ENCODE measurements at places on chromosomes 2 and 18.

- no peak for DNase-seq
Measured at GRCh38 chr2:158575051-158575635, 118.4 kb downstream of the PKP4 start.

GRCh38 chr2:41414486-41415230, 633.2 kb upstream of the PKDCC start:
- no peak for DNase-seq

DNA sequence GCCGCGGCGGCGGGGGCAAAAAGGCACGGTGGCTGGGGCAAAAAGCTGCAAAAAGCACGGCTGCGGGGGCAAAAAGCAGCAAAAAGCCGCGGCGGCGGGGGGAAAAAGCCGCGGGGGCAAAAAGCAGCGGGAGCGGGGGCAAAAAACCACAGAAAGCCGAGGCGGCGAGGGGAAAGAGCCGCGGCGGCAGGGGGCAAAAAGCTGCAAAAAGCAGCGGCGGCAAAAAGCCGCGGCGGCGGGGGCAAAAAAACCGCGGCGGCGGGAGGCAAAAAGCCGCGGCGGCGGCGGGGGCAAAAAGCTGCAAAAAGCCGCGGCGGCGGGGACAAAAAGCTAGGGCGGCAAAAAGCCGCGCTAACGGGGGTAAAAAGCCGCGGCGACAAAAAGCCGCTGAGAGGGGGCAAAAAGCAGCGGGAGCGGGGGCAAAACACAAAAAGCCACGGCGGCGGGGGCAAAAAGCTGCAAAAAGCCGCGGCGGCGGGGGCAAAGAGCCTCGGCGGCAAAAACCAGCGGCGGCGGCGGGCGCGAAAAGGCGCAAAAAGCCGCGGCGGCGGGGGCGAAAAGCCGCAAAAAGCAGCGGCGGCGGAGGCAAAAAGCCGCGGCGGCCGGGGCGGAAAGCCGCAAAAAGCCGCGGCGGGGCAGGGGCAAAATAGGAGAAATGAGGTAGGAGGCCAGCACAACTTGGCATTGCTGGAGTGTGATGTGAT, 123.4 kb downstream of the ANKRD30BL start:
- DNase-seq = no peak

- DNase-seq = no peak
Measured at GRCh38 chr2:208492069-208492468, 85.5 kb downstream of the PTH2R start.

- no peak for DNase-seq
Measured at GRCh38 chr18:46623541-46623940, 33.5 kb downstream of the LOXHD1 start.

DNA sequence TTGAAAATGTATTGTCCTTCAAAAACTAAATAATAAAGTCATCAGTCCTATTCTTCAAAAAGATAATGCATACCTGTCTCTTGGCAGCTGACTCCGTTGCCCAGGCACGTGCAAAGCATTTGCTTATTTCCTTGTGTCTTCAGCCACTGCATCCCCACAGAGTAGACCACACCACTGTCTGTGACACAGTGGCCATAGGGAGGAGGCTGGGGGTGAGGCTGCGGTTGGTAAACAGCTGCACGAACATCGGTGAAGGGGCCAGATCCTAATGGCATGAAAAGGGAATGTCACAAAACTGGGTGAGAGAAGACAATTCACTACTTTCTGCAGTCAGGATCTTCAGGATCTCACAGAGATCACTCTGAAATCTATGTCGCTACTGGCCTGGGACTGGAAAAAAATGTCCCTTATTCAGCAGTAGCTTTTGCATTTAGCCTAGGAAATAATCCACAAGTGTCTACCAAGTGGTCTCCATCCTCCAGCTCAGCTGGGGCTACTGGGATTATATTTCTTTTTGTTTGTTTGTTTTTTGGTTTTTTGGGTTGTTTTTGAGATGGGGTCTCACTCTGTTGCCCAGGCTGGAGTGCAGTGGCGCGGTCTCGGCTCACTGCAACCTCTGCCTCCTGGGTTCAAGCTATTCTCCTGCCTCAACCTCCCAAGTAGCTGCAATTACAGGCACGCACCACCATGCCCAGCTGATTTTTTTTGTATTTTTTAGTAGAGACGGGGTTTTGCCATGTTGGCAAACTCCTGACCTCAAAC, 10.7 kb downstream of the FN1 start:
- no peak for DNase-seq

DNA sequence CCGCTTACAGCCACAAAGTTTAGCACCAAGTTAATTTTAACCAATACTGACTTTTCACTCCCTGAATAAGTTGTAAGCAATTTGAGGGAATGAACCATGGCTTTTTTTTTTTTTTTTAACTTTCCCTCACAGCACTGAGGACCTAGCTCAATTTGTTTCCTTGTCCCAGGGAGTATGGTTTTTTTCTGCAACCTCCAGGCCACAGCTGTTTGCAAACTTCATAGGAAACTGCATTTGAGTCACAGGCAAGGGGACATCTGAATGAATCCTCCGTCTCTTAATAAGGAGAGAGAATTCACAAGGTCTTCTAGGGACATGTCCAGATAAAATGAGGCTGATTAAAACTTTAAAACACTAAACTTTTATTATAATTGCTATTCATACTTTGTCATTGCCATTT, 181.5 kb downstream of the GFPT1 start:
- DNase-seq = no peak

DNA sequence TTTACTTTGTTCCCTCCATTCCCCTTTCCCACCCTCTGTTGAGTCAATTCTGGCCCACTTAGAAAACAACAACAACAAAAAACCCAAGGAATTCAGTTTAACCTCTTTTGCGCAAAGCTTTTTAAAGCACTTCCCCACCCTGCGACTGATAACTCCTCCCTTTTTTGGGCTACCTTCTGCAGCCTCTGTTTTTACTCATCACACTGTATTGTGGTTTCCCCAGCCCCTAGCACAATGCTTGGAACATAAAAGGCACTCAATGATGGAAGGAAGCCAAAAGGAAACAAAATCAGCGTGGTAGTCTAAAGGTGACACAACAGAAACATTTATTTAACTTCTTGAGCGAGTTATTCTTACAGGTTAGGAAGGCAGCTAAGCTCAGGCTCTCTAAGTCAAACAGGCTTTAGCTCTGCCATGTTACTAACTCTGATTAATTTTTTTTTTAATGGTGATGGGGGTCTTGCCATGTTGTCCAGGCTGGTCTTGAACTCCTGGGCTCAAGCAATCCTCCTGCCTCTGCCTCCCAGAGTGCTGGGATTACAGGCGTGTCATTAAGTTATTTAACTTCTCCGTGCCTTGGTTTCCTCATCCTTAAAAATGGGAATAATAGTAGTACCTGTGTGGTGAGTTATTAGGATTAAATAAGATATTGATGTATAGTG, 1.3 kb downstream of the CEP68 start:
- DNase-seq = no peak

- no peak for DNase-seq
Measured at GRCh38 chr2:168731002-168731401, 71.4 kb upstream of the NOSTRIN start.

- no peak for DNase-seq
Measured at GRCh38 chr18:8609659-8610458, 622 bp downstream of the RAB12 start.

DNA sequence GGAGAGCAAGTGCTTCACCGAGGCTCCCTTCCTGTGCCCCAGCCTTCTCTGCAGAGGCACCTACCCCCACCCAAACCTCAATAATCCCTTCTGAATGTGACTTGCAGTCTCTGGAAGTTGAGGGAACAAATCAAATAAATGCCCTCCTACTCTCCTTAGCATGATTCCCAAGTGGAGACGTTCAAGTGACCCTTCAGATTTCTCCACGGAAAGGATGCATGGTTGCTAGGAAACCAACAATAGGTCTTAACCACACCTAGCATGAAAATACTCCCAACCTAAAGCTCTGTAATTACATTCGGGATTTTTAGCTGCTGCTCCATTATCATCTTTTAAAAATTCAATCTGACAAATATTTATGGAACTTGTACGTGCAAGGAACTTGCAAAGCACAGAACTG, 50.2 kb upstream of the CABLES1 start:
- no peak for DNase-seq

- no peak for DNase-seq
Measured at GRCh38 chr2:229152674-229153073, 118.4 kb downstream of the PID1 start.

DNA sequence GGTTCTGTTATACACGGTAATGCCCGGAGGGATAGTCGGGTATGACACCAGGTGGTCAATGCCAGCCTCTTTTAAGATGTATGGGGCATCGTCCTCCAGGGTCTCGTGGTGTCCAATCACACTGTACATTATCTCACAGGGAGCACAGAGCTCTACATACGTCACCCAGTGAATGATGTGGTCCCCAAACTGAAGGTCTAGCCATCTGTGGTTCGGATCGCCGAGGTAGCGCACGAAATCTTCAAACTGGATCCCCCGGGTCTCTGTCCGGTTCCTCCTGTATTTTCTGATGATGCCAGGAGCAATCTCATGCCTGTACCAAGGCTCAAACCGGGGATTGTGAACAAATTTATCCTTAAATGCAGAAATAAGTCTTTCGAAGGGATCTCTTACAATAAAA, 24.1 kb downstream of the CHST10 start:
- no peak for DNase-seq

DNA sequence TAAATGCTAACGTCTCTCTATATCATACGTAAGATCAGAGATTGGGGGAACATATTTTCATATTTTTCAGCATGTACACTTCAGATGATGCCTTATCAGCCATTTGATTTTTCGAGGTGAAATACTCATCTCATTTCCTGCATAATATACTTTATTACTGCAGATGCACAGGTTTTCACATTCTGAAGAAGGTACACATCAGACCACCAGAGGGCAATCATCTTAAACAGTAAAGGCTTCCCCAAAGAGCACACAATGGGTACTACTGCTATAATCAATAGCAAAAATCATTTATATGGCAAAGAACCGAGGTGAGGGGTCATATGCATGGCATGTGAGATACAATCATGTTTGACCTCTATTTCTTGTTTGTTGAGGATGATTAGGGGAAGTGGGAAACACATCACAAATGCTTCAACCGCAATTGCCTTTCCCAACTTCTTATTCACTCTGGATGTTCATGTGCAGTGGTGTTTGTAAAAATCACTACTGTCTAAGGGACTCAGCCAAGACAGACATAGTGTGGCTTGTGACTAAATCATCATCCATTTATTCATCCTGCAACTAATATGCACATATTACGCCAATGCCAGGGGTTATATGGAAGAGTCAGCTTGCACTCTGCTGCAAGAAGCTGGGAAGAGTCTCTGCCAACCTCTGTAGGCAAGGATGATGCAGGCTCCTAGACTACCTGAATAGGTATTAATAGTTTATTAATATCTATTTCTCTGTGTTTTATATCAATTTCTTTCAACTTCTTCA, 118.7 kb downstream of the EPB41L3 start:
- DNase-seq = no peak

- DNase-seq = no peak
Measured at GRCh38 chr2:160039166-160039903, 23.1 kb downstream of the PLA2R1 start.

GRCh38 chr2:219266886-219267285, 12.3 kb upstream of the DNAJB2 start:
- DNase-seq = no peak

DNA sequence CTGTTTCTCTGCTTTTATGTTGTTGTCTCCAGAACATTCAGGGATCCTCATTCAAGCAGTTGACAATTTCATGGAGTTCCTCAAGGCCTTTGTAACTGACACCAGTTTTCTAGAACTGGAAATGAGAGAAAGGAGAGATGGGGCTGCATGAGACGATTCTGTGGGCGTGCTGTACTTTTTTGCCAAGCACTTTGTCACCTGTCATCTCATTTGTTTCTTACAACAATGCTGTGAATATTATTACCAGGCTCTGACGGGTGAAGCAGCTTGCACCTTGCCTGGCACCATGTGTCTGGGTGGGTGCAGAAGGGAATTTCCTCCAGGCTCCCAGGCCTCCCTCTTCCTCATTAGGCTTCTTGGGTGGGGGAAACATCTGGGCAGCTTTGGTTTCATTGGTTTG, 22.2 kb upstream of the ATOH8 start:
- no peak for DNase-seq

GRCh38 chr2:63048367-63049171, 2.1 kb upstream of the OTX1 start:
- DNase-seq = no peak

DNA sequence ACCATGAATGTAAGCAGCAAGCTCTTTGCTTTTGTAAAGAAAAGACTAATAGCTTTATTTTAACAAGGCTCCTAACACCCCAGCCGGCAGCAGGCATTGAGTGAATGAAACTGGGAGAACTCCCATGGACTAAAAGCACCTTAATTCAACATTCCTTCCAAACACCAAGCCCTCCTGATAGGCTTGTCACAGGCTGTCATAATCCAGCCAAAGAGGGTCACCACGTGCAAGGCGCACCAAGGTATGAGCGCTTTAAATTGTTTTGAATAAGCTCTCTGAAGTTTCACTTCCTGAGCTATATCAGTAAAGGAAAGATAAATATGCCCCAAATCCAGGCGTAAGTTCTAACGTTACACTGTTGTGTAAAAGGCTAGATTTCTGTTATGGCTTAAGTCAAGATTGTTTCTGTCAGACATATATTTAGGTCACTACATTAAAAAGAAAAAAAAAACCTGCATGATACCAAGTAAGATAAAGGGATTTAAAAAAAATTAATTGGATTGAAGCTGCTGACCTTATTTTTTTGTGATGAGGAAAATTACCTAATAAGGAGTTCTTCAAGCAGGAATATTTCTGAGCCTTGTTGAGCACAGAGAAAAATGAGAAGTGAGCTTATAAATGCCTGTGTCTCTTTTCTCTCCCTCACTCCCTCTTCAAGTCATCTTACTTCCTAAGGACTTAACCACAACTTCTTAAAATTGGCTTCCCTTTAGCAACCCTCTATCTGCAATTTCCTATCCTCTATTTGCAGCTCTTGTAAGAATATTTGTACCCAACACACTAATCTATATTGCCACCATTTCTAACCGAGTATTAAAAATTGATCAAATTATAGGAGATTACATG, 136.1 kb upstream of the NRP2 start:
- no peak for DNase-seq
